ENCODE measurements at places on chromosomes 5 and 9. TPM values are rescaled to one million over a fixed set of nuclear protein-coding genes. Genes with fewer than 3 reads are reported as not detected.

Gene DNM1
- 0.30 TPM for total RNA-seq

Gene LSM11
- total RNA-seq: 5.4 TPM

Gene SELENOP
- 0.43 TPM for total RNA-seq

Gene SLC6A18
- not detected for total RNA-seq

- peak overlapping the region; percentile 84 for H3K27ac ChIP-seq
- DNase-seq: peak; percentile 26
Observed at GRCh38 chr5:37723162-37723961, 116.5 kb downstream of the GDNF start.

DNA sequence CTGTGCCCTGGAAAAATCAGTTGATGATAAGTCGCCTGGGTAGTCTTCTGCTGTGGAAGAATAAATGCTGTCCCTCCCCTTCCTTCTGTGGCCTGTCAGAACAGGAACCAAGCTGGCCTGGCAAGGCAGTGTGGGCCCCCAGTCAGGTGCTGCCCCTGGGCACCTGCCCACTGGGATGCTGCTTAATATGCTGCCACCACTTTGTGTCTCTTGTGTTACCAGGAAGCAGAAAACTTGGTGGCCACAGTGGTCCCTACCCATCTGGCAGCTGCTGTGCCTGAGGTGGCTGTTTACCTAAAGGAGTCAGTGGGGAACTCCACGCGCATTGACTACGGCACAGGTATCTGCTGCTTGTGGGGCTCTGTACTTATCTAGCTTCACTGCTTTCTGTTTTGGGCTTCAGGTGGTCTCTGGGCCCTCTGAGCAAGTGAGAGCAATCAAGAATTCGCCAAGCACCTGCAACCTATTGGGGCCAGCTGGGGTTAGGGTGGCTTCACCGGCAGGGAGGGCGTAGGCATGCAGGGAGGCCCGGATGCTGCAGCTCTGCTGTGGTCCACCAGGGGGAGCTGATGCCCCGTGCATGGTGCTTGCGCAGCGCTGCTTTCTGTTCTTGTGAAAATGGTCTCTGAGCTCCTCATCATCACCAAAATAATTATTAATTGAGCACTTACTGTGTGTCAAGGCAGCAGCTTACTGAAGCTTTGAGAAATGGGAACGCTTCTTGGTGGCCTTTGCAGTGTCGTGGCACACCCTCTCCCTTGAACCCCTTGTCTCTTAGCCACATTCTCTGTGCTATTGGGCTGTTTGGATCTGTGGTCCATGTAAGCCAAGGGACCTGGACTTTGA is 20.3 kb downstream of the PTPA start:
- H3K4me3 ChIP-seq: no peak overlapping the region
- peaks cover 8% of the 10 kb centered on the region for H3K4me1 ChIP-seq
- peak; percentile 86 for DNase-seq
- H3K27ac ChIP-seq: no peak overlapping the region
- H3K36me3 ChIP-seq: peaks cover 38% of the 10 kb centered on the region

GRCh38 chr5:172353846-172354245 is 70.3 kb upstream of the UBTD2 start:
- no peaks in the 10 kb centered on the region for H3K36me3 ChIP-seq
- peaks cover 1% of the 10 kb centered on the region for H3K27me3 ChIP-seq
- H3K4me1 ChIP-seq: no peaks in the 10 kb centered on the region
- H3K27ac ChIP-seq: no peak overlapping the region

DNA sequence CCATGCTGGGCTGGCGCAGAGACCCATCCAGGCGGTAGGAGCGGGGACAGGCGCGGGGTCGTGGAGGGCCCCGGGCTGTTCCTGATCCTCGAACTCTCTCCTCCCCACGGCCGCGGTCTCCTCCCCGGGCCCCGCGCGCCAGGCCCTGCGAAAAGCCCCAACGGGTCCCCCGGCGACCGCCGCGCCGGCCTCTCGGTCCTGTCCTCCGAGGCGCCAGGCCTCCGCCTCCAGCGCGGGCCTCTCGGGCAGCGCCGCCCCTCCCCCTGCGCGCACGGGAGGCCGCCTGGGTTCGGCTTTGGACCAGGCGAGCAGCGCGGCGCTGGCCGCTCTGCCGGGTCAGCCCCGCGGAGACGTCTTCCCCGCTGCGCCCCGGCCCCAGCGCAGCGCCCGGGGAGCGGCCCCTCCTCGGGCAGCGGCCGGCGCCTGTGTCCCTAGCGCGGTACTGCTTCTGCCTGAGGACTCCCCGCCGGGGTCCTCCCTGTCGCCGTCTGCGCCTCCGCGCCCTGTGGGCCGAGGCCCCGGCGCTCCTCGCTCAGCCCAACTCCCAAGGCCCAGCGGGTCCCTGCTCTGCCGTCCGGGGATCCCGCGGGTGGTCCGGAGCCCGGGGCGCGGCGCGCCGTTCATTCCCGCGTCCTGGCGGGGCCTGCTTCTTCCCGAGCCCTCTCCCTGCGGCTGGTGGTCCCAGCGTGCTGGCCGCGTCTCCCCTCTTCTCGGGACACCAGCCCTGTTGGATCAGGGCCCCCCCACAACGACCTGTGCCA is 13.4 kb downstream of the COL23A1 start:
- no peak overlapping the region for H3K4me3 ChIP-seq
- H3K4me1 ChIP-seq: no peaks in the 10 kb centered on the region
- no peak for DNase-seq
- no peak overlapping the region for H3K27ac ChIP-seq
- peaks cover 2% of the 10 kb centered on the region for H3K36me3 ChIP-seq

DNA sequence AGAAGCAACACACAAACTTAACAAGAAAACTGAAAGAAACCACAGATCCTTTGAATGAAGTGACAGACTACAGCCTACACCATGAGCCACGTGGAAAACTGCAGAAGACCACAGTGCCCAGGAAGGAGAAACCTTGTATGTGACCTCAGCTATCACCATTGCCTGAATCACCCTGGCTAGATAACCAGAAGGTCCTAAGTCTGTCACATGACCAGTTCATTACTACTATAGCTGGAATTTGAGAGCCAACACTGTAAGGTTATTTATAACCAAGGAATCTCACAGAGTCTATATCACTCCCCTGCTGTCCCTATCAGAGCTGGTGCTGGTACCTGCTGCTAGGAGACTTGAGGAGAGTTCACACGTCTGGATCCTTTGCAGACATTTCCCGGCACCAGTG is 90.3 kb upstream of the FBXL17 start:
- H3K36me3 ChIP-seq: no peaks in the 10 kb centered on the region
- no peak for DNase-seq
- H3K4me1 ChIP-seq: no peaks in the 10 kb centered on the region
- peaks cover 5% of the 10 kb centered on the region for H3K27me3 ChIP-seq
- no peak overlapping the region for H3K27ac ChIP-seq

- H3K4me3 ChIP-seq: no peak overlapping the region
- peaks cover 22% of the 10 kb centered on the region for H3K4me1 ChIP-seq
- H3K27ac ChIP-seq: peak overlapping the region; percentile 77
- H3K36me3 ChIP-seq: peaks cover 90% of the 10 kb centered on the region
- H3K27me3 ChIP-seq: no peaks in the 10 kb centered on the region
- DNase-seq: no peak
Observed at GRCh38 chr5:157327771-157328170, 61.8 kb downstream of the CYFIP2 start.

DNA sequence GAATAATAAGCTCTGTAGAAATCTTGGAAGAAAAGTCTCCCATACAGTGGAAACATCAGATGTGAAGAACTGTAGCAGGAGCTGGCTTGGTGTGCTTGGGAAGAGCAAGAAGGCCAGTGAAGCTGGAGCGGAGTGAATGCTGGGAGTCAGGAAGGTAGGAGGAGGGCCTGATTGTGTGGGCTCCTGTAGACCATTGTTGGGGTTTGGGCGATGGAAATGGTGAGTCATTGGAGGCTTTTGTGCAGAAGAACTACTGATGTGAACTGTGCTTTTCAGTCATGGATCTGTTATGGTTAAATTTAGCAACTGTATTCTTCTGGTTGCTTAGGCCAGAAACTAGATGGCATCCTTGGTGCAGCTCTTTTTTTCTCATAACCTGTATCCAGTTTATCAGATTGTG is 2.3 kb downstream of the ICE1 start:
- H3K27ac ChIP-seq: no peak overlapping the region
- H3K4me1 ChIP-seq: peaks cover 26% of the 10 kb centered on the region
- no peak overlapping the region for H3K4me3 ChIP-seq
- H3K27me3 ChIP-seq: no peaks in the 10 kb centered on the region
- H3K36me3 ChIP-seq: peaks cover 11% of the 10 kb centered on the region

DNA sequence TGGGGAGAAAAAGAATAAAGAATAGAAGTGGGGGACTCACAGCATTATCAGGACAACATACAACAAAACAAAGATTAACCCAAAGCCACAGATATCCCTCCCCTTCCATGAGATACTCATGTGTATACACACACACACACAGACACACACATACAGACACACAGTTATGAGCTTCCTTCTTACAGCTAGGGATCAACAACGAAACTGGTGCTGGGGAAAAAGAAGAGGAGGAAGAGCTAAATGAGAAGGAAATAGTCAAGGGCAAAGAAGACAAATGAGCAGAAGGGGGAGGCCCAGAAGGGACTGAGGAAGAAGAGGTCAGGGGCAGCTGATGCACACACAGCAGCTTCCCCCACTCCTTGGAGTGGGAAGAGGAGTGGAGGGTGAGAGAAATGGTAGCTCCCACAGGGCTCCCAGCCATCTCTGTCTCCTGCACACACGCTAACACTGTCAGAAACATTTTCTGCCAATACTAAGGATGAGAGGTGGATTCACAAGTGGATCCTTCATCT is 66.2 kb downstream of the SIL1 start:
- H3K4me3 ChIP-seq: no peak overlapping the region
- no peaks in the 10 kb centered on the region for H3K4me1 ChIP-seq
- H3K27me3 ChIP-seq: no peaks in the 10 kb centered on the region
- no peaks in the 10 kb centered on the region for H3K36me3 ChIP-seq
- no peak overlapping the region for H3K27ac ChIP-seq

GRCh38 chr5:179878222-179879002 is 19.8 kb upstream of the MRNIP start:
- peaks cover 18% of the 10 kb centered on the region for H3K36me3 ChIP-seq
- no peak for DNase-seq
- H3K4me1 ChIP-seq: no peaks in the 10 kb centered on the region

- H3K27ac ChIP-seq: no peak overlapping the region
- H3K27me3 ChIP-seq: peaks cover 4% of the 10 kb centered on the region
- H3K4me1 ChIP-seq: peaks cover 22% of the 10 kb centered on the region
- H3K36me3 ChIP-seq: no peaks in the 10 kb centered on the region
Observed at GRCh38 chr9:34384368-34385165, 7.9 kb upstream of the MYORG start.

- peaks cover 5% of the 10 kb centered on the region for H3K4me1 ChIP-seq
- no peak overlapping the region for H3K27ac ChIP-seq
- no peak for DNase-seq
- H3K27me3 ChIP-seq: no peaks in the 10 kb centered on the region
- H3K4me3 ChIP-seq: no peak overlapping the region
Observed at GRCh38 chr9:36063804-36064447, 27.2 kb downstream of the RECK start.

DNA sequence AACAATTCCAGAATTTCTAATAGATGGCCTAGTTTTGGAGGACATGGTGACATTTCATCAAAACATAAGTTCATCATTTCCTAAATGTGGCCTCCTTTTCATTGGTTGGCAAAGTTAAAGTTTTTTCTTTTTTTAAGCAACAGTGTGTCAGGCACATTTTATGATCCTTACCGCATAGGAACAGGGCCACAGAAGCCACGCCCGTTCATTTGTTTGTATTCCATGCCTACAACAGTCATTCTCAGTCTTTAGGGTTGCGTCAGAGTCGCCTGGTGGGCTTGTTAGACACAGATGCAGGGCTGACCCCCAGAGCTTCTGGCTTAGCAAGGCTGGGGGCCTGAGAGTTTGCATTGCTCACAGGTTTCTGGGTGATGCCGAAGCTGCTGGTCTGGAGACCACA is 130.2 kb downstream of the HSD17B3 start:
- no peak overlapping the region for H3K27ac ChIP-seq
- no peaks in the 10 kb centered on the region for H3K36me3 ChIP-seq
- no peaks in the 10 kb centered on the region for H3K4me1 ChIP-seq
- no peak for DNase-seq
- no peak overlapping the region for H3K4me3 ChIP-seq
- peaks cover 18% of the 10 kb centered on the region for H3K27me3 ChIP-seq

GRCh38 chr9:2859776-2860379 is 16.0 kb upstream of the PUM3 start:
- H3K4me1 ChIP-seq: peaks cover 10% of the 10 kb centered on the region
- peaks cover 27% of the 10 kb centered on the region for H3K27me3 ChIP-seq
- H3K4me3 ChIP-seq: no peak overlapping the region
- H3K27ac ChIP-seq: no peak overlapping the region
- peak; percentile 51 for DNase-seq

DNA sequence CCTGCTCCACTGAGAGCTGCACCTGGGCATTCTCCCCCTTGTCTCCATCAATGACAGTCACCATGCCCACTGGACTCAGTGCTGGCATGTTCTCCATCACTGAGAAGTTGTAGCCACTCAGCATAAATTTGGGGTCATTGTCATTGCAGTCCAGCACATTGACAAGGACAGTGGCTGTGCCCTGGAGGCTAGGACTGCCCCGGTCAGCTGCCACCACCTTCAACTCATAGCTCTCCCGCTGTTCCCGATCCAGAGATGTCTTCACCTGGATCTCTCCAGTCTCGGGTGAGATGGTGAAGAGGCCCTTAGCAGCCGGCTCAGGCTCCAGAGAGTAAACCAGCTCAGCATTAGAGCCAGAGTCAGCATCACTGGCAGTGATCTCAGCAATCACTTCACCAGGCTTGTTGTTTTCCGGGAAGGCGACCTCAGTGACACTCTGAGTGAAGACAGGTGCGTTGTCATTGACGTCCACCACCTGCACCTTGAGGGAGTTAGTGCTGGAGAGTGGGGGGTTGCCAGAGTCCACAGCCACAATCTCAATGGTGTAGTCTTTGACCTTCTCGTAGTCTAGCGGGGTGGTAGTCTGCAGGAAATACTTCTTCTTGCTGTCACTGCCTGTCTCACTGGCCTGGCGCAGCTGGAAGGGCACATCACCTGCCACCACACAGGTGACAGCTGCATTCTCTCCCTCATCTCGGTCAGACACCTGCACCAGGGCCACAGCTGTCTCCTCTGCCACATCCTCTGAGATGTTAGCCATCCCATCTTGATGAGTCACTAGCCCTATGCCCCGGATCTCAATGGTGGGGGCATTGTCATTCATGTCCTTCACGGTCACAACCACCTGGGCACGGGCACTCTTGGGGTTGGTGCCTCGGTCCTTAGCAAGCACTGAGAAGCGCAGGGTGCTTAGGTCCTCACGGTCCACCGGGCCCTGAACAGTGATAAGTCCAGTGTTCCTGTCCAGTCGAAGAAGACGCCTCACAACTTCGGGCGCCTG is 13.5 kb downstream of the PCDH1 start:
- no peaks in the 10 kb centered on the region for H3K4me1 ChIP-seq
- no peak overlapping the region for H3K27ac ChIP-seq
- H3K36me3 ChIP-seq: no peaks in the 10 kb centered on the region
- H3K27me3 ChIP-seq: peaks cover 25% of the 10 kb centered on the region
- H3K4me3 ChIP-seq: no peak overlapping the region
- no peak for DNase-seq

DNA sequence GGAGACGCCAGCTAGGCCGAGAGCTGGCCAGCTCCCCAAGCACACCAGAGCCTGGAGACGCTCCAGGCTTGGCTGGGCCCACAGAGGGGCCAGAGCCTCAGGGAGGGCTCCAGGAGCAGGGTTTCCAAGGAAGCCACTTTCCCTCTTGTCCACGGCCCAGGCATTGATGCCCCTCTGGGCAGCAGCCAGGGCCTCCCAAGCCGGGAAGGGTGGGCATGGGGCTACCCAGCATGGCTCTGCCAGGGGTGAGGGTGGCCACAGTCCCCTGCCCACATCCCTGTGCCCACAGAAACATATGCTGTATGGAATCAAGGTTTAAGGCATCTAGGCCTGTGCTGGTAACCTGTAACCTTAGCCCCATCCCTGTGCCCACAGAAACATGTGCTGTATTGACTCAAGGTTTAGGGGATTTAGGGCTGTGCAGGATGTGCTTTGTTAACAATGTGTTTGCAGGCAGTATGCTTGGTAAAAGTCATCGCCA is 1.5 kb upstream of the DPP7 start:
- no peak overlapping the region for H3K27ac ChIP-seq
- no peaks in the 10 kb centered on the region for H3K27me3 ChIP-seq
- no peak overlapping the region for H3K4me3 ChIP-seq
- no peak for DNase-seq

Measured in activated CD4-positive, alpha-beta memory T cell treated with anti-CD3 and anti-CD28 coated beads, Interleukin-2, amount 10 ng/mL, durations not matched to agents 7 days and 5 days (primary cell).